ENCODE measurements at places on chromosomes 2 and 18.
A peak's percentile ranks its signal among the peaks of the same experiment; 100 is the strongest.

GRCh38 chr18:21669736-21670285, 34.8 kb downstream of the ABHD3 start:
- no peak for DNase-seq

DNA sequence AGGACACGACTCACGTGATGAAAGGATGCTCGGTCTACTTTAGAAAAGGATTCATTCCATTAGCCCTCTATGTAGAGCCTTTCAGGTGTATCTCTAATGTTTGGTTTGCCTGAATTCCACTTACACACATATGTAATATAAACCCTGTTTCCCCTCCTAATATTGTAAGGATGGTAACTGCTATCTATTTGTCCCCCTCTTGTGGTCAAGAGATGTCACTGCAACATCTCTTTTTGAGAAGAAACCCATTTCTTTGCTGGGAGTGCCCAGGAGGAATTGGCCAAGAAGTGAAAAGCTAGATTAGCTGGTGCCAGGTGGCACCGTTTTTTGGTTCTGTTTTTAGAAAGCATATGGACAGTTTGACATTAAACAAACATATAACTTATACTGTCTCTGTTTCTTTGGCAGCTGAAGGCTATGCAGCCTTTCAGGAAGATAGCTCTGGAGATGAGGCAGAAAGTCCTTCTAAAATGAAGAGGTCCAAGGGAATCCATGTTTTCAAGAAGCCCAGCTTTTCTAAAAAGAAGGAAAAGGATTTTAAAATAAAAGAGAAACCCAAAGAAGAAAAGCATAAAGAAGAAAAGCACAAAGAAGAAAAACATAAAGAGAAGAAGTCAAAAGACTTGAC, 41.2 kb downstream of the RALBP1 start:
- DNase-seq: no peak

- no peak for DNase-seq
Measured at GRCh38 chr2:130910931-130911330, 74.2 kb downstream of the ARHGEF4 start.

DNA sequence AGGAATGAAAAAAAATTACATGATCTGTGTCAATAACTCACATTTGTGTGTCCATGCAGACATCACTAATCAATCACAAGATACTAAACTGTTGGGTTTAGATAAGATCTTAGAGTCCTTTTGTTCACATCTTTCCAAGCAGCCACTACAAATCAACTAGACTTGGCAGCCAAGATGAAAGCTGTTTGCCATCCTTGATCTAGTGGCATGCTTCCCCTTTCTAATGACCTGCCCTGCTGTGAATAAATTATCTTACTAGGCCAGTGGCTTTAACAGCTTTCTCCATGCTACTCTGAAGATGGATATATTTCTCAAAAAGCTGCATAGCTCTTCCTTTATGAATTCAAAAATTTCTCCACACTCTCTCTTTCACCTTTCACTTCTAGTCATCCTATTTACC, 1338.0 kb upstream of the ACVR2A start:
- DNase-seq: no peak

- no peak for DNase-seq
Measured at GRCh38 chr2:152594022-152594766, 123.1 kb downstream of the PRPF40A start.

DNA sequence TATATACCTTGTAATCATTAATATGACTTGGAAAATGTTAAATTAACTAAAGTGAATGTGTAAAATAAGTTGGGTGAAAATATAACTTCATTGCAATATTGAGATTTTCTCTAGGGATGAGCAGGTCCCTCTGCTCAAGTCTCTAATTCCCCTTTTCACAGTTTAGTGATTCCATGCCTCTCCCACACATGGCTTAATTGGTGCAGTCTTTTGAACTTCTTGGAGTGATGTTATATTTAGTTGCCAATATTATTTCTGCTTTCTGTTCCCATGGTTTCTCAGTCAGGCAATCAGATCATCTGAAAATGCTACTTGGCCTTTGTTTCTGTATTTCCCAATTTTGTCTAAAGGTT, 233.7 kb upstream of the SPOPL start:
- no peak for DNase-seq

- peak; percentile 80 for DNase-seq
Measured at GRCh38 chr2:37688771-37689468, 17.5 kb upstream of the CDC42EP3 start.

DNA sequence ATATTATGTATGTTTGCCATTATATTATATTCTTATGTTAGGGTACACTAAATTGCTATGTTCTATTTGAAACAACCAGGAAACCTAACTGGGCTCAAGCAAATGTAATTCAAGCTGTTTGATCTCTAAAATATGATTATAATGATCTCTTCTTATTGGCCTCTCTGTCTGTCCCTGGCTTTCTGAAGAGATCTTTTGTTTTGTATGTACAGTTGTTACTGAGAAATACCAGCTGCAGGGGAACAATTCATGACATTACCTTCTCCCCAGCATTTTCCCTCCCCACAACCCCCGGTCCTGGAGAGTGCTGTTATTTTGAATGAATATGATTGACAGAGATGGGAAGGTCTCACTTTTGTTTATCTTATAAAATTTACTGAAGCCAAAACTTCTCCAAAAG, 54.8 kb upstream of the CD28 start:
- no peak for DNase-seq

Measured in AG09319 (cell line).